Stimulated activated CD8-positive, alpha-beta memory T cell treated with anti-CD3 and anti-CD28 coated beads, Interleukin-15, amount 100 ng/mL, for 48 hours (primary cell): ENCODE measurements at places on chromosomes 1 and 21.

- DNase-seq = no peak
Measured at GRCh38 chr1:172582889-172583288, 49.9 kb downstream of the SUCO start.

DNA sequence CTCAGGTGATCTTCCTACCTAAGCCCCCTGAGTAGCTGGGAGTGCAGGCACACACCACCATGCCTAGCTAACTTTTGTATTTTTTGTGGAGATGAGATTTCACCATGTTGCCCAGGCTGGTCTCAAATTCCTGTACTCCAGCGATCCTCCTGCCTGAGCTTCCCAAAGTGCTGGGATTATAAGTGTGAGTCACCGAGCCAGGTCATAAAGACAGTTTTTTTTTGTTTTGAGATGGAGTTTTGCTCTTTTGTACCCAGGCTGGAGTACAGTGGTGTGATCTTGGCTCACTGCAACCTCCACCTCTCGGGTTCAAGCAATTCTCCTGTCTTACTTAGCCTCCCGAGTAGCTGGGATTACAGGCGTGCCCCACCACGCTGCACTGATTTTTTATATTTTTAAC, 42.1 kb downstream of the KIF1B start:
- DNase-seq = no peak

- no peak for DNase-seq
Measured at GRCh38 chr1:115430441-115431158, 92.6 kb upstream of the NGF start.

- DNase-seq = no peak
Measured at GRCh38 chr1:63321785-63322113, 618 bp upstream of the FOXD3 start.

DNA sequence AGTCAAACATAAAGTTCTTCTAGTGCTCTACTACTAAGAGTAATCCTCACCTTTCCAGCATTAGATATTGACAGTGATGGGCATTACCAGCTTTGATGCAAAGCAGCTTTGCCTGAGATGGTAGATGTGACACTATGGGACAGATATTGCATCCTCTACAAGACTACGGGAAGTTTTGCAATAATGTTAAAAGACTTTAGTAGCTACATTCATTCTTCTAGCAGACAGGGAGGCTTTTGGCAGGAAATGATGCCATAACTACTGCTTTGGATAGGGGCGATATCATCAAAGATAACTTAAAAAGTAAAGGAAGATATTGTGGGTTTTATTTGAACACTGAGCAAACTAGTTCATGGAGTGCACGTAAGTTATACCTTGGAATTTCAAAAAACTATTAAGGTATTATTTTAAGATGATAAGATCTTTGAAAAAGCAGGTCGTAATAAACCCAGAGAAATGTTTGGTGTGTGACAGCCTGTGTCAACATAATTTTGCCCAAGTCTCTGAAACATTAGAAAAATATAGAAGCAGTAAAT, 368.3 kb upstream of the TMPRSS15 start:
- no peak for DNase-seq

- no peak for DNase-seq
Measured at GRCh38 chr1:173802961-173803360, 21.5 kb upstream of the DARS2 start.

DNA sequence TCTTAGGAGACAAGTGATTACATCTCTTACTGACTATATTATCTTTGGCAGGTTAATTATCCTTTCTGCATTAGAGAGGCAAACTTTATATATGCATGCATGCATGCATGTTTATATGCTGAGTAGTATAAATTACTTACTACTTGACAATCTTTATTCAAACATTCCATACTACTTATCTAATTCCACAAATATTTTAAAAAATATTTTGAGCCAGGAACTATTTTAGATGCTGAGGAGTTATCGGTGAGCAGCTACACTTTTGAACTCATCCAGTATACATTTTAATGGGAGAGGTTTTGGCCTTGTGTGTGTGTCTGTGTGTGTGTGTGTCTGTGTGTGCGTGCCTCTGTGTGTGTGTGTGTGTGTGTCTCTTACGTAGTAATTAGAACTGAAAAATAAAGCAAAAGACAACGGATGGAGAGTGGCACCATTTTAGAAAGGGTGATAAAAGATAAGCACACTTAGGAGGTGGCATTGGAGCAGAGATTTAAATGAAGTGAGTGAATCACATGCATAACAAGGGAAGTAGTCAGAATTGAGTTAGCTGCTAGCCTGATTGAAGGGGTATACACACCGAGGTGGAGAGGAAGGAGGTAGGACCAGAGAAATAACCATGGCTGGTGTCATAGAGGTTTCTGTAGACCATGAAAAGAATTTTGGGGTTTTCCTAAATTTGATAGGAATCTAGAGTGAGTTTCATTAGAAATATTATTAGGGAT, 1488.4 kb downstream of the MRPL39 start:
- no peak for DNase-seq

GRCh38 chr1:170604065-170604464, 59.9 kb upstream of the PRRX1 start:
- DNase-seq = no peak

GRCh38 chr1:172742599-172743500, 83.9 kb downstream of the FASLG start:
- DNase-seq = no peak

- DNase-seq = no peak
Measured at GRCh38 chr21:28615276-28615675, 377.4 kb downstream of the LTN1 start.

DNA sequence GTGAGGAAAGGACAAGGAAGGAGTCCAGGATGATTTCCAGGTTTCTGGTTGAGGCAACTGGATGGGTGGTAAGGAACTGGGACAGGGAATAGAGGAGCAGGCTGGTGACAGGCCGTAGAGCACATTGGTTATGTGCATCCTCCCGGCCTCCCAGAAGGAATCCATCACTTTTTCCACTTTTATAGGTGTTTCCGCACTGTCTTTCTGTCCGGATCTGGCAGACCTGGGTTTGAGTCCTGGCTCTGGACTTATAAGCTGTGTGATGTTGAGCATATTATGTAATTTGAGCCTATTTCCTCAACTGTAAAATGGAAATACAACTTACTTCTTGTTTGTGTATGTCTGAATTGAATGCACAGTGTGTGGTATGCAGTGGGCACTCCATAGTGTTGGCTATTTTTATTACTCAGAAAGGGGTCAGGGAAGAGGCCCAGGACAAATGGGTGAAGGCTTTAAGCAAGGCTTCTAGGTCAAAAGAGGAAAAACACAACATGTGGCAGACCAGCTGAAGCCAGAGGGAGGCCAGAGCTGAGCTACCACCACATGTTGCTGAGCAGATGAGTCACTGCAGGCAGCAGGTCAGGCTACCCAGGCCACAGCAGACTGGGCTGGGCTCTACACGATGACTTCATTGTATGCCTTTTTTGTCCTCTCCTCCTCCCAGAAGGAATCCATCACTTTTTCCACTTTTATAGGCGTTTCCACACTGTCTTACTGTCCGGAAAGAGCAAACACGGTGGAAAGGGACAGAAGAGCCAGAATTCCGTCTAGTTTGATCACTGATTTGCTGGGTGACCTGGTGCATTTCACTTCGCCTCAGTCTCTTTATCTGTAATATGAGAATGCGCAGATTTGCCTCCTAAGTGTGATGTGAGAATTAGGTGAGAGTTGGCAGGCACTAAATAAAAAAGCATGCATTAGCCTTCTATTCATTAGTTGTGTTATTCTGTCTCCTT, 791 bp upstream of the MAST2 start:
- DNase-seq = peak; percentile 12

DNA sequence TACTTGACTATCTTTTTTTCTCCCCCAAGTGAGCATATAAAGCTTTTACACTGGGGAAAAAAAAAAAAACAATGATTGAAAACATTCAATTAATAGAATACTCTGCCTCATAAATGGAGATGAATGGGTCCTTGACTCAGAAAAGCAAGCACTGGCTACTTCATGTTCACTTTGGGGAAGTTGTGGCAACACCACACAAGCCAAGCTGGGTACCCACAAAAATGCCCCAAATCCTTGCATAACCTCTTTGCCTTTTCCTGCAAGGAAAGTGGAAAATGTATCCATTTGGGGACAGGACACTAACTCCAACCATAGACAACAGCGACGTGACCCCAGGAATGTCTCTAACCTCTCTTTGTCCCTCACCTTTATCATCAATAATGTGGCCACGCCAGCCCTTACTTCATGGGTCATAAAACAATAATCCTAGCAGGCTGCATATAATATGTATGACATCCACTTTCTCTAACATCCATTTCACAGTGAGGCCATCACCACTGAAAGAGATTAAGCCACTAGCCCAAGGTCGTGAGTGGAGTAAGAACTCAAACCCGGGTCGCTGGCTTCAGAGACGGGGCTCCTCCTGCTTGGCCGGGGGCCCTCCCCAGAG, 2.3 kb downstream of the ECE1 start:
- no peak for DNase-seq

GRCh38 chr1:18766328-18766727, 93.1 kb downstream of the TAS1R2 start:
- no peak for DNase-seq

DNA sequence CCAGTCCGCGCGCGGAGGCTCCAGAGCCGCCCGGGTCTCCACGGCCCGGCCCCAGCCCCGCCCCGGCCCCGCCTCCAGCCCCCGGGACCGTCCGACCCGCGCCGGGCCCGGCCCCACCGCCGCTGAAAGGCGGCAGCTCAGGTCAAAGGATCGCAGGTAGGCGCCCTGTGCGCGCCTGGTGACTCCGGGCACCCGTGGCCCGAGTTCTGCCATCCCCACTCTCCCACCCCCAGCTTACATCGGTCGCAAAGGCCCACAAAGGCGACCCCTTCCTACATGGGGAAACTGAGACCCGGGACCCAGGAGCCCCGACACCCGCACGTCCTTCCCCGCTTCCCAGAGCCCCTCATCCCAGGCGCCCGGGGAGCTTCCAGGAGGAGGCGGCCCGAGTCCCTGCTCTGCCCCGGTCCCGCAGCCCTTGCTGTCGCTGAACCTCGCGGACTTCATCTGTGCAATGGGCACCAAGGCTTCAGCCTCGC, at the start of gene TMEM200B:
Gene TMEM200B, minus strand, starts transcription at position 17 of the 479 bp plus-strand sequence. CDS start 2,075 bp downstream, outside the sequence.
- no peak for DNase-seq
